ENCODE measurements at places on chromosomes 1 and 21.

GRCh38 chr1:204077979-204078696, 5.2 kb downstream of the SOX13 start:
- DNase-seq = no peak

DNA sequence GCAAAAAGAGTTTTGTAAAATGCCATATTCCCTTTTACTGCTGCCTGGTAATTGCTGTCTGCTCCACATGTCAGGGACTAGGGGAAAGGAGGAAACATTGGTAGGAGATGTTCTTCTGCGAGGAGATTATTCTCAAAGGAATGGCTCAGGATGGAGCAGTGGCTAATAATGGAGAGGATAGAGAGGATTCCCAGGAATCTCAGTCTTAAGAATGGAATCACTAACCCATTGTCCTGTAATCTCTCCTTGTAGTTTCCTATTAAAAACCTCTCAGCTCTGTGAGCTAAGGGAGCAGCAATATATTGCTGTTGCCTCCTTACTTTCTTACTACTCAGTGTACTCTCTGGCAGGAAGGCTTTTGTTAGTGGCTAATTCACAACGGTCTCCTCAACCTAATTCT, 175.4 kb downstream of the HS2ST1 start:
- no peak for DNase-seq

- no peak for DNase-seq
Observed at GRCh38 chr1:54950006-54950368, 30.4 kb upstream of the TMEM61 start.

- no peak for DNase-seq
Observed at GRCh38 chr21:26570203-26570602, 2.9 kb downstream of the CYYR1 start.

Data from activated T-cell treated with anti-CD3 and anti-CD28 coated beads for 4 hours (primary cell).